ENCODE measurements at places on chromosomes 12 and 14.

DNA sequence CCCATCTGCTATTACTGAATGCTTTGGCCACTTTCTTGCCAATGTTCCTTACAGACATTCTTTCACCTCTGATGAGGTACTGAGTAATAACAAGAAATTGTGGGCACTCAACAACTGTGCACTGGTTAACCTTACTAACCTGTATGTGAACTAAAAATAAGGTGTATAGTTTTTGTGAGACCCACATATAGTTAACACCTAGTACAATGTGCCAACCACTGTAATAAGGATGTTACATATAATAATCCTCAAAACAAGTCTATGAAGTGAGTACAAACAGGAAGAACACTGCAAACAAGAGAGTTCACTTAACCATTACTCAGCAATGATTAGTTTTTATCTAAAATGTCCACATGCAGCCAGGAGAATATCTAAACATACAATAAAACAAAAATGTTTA is 4.5 kb downstream of the DDHD1 start:
- DNase-seq = no peak

DNA sequence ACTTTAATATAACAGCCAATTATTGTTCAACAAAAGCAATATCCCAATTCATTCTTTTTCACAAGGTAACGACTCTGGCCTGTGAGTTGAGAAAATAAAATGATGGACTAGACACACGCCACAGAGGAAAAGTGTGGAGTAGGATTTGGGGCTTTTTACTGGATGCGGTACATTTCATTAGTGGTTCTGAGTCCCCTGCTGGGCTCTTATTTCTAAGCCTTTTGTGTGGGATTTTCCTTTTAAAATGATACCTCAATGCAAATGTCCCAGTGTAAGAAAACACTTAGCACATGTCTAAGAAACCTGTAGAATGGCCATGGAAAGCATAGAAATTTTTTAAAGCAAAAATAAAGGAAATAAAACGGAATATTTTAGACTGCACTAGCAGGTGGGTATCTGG is 73.4 kb downstream of the C12orf42 start:
- DNase-seq = no peak

- DNase-seq = no peak
Observed at GRCh38 chr14:87892763-87893162, 100.2 kb downstream of the GALC start.

DNA sequence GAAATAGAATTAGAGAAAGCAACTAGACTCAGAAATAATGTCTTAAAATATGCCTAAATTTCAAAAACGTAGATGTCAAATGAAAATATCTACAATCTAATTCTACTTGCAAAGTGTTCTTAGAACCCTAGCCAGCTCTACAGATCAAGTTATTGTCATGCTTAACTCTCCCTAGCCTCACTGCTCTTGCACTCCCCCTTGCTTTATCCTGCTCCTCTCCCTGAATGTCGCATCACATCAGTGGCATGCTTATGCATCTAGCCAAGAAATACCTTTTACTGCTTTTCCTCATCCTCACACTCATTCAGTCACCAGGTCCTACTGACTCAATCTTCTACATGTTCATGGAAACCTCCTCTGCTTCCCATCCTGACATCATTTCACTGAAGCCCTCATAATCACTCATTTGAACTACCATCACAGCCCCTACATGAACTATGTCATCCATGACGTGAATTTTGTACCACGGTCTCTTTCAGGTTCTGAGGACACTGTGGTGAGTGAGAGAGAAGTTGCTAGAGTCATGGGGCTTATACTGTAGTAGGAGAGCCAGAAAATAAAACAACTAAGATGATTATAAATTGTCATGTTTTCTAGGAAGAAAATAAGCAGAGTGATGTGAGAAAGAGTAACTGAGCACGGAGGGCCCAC is 22.6 kb upstream of the CRACR2A start:
- DNase-seq = no peak

GRCh38 chr12:7042842-7043241 is 17.7 kb upstream of the C1S start:
- no peak for DNase-seq

DNA sequence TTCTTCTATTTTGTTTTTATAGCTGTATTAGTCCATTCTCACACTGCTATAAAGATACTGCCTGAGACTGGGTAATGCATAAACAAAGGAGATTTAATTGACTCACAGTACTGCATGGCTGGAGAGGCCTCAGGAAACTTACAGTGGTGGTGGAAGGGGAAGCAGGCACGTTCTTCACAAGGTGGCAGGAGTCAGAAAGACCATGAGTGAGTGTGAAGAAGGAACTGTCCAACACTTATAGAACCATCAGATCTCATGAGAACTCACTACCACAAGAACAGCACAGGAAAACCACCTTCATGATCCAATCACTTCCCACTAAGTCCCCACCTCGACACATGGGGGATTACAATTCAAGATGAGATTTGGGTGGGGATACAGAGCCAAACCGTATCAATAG is 42.3 kb downstream of the ARMH4 start:
- DNase-seq = no peak

DNA sequence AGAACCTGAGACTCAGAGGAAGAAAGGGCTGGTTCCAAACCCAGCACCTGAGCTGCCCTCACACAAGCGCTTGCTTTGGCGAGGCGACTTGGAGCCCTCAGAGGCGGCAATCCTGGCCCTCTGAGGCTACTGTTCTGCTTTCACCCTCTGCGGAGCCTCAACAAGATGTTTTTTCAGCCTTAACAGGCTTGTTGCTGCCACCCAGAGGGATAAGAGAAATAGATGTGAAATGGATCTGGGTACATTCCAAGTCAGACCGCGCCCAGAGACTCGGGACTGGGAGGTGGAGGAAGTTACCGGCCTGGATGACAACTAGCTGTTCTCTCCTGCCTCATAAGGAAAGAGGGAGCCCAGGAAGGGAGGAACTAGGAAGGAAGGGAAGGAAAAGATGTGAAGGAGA is 89.6 kb downstream of the TTC7B start:
- DNase-seq = peak; percentile 53

DNA sequence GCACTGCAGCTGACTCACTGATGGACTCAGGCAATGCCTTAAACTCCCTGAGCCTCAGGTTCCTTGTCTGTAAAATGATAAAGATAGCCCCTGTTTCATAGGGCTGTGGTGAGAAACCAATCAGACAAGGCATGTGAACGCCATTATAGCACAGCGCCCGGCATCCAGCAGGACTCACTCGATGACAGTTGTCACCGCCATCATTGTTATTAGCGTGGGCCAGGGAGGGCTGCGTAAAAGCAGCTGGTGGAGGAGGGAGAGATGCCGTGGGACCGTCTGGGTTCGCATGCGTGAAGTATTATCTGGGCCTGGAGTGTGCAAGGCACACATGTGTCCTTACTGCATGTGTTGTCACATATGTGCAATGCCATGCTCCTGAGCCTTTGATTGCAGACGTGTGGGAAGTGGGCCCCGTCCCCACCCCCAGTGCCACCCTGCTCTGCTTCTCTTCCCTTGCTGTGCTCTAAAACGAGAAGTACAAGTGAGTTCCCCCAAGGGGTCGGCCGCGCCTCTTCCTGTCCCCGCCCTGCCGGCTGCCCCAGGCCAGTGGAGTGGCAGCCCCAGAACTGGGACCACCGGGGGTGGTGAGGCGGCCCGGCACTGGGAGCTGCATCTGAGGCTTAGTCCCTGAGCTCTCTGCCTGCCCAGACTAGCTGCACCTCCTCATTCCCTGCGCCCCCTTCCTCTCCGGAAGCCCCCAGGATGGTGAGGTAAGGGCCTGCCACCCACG is at the start of gene PTPN6:
Gene PTPN6 (plus strand): TSS at position 546 of the 730 bp plus-strand sequence. CDS start 157 bp downstream, at position 703.
- no peak for DNase-seq

- no peak for DNase-seq
Observed at GRCh38 chr12:118526255-118527095, 150.1 kb downstream of the SUDS3 start.

GRCh38 chr12:109469517-109469916 is 7.6 kb downstream of the KCTD10 start:
- no peak for DNase-seq

DNA sequence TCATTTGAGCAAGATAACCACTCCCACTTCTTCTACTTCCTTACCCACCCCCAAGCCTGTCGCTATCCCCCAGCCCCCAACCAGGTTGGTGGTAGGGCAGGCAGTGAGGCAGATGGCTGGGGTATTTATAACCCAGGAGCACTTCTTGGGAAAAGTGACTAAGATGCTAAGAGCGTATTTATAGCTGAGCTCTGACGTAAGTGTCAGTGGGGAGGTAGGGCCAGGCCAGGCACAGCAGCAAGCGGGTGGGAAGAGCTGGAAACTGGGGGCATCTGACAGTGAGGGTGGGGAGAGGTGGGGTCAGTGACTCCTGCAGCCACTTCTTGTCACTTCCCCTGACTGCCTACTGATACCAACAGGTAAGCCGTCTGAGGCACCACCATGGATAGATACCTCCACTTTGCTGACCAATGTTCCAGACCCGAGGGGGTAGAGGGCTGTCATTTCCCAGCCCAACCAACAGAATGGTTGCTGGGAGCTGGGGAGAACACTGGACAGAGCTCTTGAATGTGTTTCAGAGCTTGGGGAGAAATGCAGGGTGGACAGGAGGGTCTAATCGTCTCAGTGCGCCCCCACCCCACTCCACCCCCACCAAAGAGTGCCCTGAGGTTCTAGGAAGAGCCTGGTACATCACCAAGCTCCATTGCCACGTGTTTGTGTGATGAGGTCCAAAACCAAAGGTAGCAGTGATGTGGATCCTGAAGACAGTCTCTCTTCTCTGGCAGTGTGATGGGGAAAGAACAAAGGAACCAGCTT is 2.7 kb upstream of the INHBE start:
- no peak for DNase-seq

DNA sequence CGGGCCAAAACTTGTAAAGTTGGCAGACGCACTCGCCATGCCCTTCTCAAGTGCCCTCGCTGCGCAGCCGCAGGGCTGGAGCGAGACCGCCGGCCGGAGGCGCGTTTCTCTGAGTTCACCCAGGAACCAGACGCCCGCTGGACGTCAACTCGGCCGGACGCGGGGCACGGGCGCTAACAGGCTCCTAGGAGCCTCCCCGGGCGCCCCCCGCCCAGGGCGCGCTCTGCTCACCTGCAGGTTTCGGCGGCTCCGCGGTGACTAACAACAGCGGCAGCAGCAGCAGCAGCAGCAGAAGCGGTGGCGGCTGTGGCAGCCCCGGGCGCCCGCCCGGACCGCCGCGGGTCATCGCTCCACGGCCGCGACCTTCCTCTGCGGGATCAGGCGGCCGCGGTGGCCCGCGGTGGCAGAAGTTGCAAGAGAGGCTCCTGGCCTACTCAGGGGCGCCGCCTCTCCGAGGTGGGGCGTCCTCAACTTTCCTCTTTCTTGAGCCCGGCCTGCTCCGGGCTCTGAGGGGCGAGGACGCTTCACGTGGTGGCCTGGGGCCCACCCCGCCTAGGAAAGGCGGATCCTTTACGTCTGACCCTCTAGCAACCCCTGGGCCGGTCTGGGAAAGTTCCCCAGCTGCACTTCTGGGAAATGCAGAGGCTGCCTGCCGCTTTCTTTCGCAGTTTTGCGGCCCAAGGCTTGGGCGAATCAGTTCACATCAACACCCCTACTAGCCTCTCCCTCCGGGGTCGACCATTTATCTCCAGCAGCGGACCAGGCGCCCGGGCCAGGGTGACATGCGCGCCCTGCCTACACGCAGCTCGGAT is at the start of gene PLBD1:
Gene PLBD1 (minus strand): TSS at position 533 of the 812 bp plus-strand sequence. CDS start 187 bp downstream, at position 346.
- DNase-seq = peak; percentile 69

- DNase-seq = no peak
Observed at GRCh38 chr14:77006132-77006531, 22.4 kb downstream of the IRF2BPL start.

- DNase-seq = no peak
Observed at GRCh38 chr14:60003991-60004390, 84.0 kb downstream of the LRRC9 start.

DNA sequence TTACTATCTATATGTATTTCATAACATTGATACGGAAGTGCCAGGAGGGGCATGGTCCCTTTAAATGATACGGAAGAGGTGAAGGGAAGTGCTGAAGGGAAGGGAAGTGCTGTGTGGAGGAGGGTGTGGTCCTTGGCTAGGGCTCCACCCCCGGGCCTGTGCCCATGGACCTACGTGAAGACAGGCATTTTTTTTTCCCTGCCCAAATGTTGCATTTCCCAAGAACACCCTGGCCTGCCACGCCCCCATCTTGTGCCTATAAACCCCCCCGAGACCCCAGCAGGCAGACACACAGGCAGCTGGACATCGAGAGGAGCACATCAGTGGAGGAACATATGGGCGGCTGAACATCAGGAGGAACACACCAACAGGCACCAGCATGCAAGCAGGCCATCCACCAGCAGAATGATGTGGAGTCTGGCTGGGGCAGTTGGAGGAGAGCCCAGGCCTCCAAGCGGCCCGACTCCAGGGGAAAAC is 134.1 kb downstream of the SLC41A2 start:
- no peak for DNase-seq

DNA sequence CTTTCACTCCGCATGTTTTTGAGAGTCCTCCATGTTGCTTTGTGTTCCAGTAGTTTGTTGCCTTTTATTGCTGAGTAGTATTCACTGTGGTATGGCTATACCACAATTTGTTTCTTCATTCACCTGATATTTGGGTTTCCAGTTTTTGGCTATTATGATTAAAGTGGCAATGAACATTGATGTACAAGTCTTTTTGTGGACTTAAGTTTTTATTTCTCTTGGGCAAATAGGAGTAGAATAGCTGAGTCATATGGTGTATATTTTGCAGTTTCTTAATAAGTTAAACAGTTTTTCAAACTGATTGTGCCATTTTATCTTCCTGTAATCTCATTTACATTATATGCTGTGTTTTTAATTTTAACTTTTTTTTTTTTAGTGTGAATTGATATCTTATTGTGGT is 16.2 kb downstream of the ADIPOR2 start:
- no peak for DNase-seq

DNA sequence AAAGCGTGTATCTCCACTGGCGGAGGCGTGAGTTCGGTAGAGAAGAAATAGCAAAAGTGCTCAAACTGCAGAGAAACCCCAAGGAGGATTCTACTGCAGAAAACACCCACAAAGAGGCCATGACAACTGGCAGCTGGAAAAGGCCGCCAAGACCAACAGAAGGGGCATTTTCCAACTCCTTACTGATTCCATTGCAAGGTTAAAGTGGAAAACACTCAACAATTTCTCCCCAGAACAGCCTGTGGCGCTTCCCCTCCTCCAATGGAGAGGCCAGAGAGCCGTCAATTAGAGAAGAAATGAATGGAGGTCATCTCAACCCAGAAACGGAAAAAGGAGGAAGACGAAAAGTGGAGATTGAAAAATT is 618 bp upstream of the ANKRD52 start:
- no peak for DNase-seq

DNA sequence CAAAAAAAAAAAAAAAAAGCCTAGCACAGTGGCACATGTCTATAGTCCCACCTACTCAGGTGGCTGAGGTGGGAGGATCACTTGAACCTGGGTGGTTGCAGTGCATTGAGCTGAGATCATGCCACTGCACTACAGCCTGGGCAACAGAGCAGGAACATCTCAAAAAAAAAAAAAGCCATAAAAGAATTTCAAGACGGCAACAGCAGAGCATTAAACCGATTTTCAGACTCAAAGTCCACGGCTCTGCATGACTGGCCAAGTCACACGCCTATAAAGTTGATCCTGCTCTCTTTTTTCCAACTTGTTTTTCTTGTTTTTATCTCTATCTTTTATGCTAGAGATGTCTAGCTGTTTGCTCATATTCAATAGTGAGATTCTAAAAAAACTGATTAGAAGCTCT is 45.3 kb downstream of the FBXO34 start:
- no peak for DNase-seq

- DNase-seq = no peak
Observed at GRCh38 chr14:100223332-100224201, 15.4 kb upstream of the YY1 start.

- DNase-seq = no peak
Observed at GRCh38 chr14:67879026-67879425, 59.4 kb downstream of the RAD51B start.

GRCh38 chr12:95322326-95322725 is 104.7 kb downstream of the VEZT start:
- no peak for DNase-seq

- peak; percentile 24 for DNase-seq
Observed at GRCh38 chr14:61701946-61702345, 6.6 kb downstream of the HIF1A start.

Data from Calu3 (cell line).